Bronchial epithelial cell (primary cell): ENCODE measurements at places on chromosomes 1 and 21. TPM values are rescaled to one million over a fixed set of nuclear protein-coding genes. Genes with fewer than 3 reads are reported as not detected.

DNA sequence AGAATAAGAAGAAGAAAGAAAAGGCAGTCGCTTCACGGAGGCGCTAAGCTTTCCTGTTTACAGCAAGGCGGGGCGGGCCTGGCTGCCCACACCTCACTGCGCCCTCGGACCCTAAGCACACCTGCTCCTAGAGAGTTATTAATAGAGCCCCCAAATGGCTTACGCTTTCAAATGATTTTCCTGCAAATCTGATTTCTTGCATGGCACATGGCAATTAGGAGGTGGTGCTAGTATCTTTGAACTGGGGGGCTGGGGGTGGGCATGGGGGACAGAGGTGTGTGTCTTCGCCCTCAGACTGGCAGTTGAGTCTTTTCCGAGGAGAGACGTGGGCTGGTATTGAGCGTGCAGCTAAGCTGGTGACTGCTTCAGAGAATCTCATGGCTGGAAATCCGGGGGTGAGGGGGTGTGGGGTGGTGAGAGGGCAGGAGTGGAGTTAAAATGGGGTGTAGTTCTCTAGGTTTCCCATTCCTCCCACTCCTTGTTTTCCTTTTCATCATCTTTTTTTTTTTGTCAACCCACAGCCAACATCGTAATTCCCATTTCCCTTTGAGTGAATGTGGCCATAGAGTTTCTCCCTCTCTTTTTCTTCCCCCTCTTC lies 1.3 kb downstream of the S1PR1 start:
- DNase-seq = no peak

The RPS27 gene
- total RNA-seq = 1,160 and 1,698 TPM in 2 replicates

The GPR137B gene
- total RNA-seq = 5.6 and 6.3 TPM in 2 replicates

The MFSD2A gene
- 8.8 and 11.1 TPM in 2 replicates for total RNA-seq

GRCh38 chr1:54887665-54888071 lies 673 bp upstream of the DHCR24 start:
- DNase-seq = peak; percentile 59

- DNase-seq = peak; percentile 91
These were observed at the start of gene IVNS1ABP for GRCh38 chr1:185317034-185317885. Gene IVNS1ABP, minus strand, starts transcription at chr1:185317243. Its CDS starts 7,750 bp downstream, at chr1:185309493.

DNA sequence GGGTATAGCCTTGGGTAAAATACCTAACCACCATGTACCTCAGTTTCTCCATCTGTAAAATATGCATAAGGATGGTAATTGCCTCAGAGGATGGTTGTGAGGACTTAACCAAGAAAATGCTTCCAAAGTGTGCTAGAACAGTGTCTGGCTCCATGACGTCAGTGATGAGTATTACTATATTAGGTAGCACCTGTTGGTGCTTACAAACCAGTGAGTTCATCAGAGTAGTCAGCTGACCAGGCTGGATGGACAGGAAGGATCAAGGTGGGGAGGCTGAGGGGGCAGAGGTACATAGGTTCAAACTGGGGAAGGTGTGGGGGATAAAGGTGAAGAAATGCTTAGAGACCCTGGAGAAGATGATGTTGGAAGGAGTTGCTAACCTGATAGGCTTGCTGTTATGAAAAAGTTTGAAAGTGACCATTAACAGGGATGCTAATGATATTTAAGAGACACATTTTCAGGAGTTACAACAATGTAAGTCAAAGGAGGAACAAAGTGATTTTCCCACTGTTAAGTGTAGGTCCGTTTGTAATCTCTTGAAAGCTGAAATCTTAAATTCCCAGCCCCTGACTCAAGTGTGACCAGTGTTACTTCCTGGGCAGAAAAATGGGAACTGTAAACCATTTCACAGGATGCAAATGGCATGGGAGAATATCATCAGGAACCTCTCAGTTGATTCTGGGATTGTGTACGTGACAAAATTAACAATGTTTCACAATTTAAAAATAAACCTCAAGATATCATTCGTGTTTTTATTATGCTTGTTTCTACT lies 4.4 kb downstream of the NTPCR start:
- DNase-seq = no peak

DNA sequence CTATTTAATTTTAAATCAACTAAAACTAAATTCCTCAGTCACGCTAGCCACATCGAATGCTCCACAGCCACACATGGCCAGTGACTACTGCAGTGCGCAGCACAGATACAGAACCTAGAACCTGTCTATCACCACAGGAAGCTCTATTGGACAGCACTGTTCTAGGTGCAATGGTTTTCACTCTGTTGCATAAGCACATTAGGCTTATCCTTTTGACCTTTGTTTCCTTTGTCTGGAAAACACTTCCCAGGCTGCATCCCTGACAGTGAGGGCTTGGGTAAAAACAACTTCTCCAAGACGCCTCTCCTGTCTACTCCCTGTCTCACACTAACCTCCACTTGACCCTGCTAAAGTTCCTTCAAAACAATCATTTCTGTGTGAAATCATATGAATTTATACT lies 33.6 kb upstream of the RAP1GAP start:
- no peak for DNase-seq

- DNase-seq = no peak
These were observed 72.9 kb upstream of the LBR start for GRCh38 chr1:225500624-225501192.

DNA sequence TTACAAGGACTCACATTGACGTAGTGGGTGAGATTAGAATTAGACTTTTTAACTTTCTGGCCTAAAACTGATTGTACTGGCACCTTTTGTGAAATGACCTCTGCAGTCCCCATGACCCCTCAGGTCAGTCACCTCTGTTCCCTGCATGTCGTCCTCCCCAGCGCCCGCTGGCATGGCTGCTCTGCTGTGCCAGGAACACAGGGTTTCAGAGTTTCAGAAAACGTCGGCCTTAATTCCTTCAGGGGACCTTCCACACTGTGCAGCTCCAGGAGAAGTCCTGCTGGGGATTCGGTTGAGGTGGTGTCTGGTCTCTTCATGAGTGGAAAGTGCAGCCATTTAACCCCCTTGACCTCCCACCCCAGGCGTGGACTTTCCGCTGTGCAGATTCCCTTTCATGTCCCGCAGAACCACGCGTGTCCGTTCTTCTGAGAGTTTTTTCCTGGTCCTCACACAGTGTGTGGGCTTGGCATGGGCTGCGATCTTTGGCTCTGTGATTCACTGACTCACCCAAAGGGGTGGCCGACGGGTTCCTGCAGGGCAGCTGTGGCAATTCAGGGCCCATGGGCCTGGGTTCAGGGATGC lies 158.4 kb upstream of the COL6A1 start:
- no peak for DNase-seq

DNA sequence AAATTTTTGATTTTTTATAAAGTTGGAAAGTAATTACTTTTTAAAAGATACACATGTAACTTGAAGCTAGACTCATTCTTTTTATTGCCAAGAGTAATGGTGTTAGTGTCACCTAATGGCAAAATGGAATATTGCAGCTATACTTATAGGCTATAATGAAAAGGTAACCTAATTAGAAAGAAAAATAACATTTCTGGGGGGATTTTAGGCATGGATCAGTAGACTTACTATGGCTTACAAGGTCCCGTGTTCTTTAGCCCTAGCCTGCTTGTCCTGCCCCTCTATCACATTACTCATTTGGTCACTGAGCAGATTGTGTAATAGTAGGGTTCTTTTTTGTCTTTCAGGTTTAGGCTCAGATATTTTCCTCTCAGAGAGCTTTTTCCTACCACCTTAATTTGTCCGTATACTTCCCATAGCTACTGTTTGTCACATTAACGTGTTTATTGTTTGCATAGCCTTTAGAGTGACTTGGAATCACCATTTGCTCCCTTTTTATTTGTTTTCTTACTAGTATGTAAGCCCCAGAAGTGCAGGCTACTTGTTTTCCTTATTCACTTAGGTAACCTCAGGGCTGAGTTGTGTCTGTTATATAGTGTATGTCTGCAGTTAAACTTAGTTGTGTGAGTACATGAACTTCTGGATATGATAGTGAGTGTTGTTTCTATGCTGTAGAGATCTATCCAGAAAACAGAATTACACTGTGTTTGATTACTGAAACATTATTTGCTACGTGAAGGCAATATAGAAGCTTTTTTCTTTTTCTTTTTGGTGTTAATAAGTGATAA lies 58.7 kb downstream of the RABGAP1L start:
- peak; percentile 51 for DNase-seq

- DNase-seq = no peak
These were observed 266.9 kb downstream of the PTPRU start for GRCh38 chr1:29502911-29503840.

DNA sequence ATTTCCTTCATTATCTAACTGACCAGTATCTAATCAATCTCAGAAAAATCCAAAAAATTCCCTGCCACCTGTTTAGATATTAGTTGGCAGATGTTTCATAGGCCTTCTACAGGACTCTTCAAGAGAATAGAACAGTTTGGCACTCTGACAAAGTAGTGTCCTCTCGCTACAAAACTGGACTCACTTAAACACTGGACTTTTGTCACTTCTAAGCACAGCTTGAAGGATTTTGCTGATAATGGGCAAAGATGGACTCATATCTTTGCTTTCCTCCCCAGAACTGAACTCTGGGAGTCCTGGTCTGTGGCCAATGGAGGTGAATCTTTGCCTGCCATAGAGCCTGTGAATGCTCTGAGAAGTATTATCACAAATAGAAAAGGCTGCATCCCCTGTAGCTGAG lies 58.2 kb upstream of the ZNF326 start:
- DNase-seq = no peak

The C1orf226 gene
- 0.26 TPM in 2 replicates for total RNA-seq

DNA sequence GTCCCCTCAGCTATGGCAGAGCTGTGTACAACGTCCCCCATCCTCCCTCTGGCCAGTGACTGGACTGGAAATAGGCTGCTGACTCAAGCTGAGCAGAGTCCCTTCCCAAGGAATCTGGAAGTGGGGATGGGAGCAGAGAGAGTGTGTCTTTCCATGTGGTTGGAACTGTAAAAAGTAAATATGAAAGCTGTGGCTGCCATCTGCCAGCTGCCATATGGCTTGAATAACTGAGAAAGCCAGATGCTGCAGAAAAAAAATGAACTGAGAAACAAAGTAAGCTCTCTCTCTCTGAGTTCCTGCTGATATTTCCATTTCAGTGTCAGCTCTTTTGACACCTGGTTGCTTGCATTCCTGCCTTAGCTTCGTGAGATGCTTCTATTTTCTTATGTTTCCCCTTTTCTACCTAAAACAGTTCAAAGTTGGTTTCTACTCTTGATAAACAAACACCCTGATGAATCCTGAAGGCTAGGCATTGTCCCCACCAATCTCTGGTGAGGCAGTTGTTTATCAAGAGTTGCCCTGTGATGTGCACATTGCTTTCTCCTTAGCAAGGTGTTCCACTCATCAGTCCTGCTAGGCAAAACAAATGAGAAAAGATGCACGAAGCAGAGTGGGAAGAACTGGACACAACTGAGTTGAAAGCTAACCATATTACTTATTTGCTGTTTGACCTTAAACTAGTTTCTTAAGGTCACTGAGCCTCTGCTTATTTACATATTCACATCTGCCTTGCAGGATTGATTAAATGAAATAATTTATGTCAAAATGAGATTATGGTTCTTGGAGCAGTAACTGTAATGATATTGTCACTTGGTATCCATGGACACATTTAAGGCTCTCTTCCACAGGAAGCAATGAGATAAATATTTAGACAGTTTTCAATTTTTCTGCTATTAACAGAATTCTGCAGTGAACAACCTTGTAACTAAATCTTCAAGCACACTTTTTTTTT lies 16.6 kb upstream of the DR1 start:
- DNase-seq = no peak

The PCAT6 gene
- total RNA-seq = 0.51 TPM in 1 of 2 replicates, not detected in the other

The NRDC gene
- 67.4 and 71.7 TPM in 2 replicates for total RNA-seq

DNA sequence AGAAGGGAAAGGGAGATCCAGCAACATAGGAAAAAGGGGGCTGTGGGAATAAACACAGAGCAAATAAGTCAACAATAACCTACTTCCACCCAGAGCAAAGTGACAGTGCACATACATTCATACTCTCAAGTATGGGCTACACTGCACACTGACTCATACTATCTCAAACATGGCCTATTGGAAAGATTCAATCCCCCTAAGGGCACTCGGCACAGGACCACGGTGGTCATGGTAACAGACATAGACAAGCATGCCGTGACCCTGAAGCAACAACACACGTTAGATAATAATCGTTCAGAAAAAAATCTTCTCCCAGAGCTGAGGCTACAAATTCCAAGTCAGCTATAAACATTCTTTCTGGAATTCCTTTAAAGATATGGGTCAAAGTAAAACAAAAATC lies 16.8 kb upstream of the JAK1 start:
- DNase-seq = peak; percentile 95

DNA sequence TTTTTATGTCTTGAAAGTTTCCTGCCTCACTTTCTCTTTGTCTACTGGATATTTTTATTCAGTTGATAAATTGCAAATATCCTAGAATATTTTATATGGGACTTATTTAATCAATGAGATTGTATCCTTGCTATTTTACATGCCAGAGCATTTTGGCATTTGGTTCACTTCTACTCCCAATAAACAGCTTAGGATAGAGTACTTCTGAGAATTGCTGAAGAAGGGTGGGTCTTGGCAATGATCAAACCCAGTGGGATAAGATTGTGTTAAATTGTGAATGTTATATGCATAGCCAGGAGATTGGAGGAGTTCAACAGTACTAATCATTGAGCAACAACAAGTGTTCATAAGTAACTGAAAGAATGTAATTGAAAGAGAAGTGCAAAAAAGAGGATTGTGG lies 60.1 kb downstream of the SDCCAG8 start:
- DNase-seq = no peak

DNA sequence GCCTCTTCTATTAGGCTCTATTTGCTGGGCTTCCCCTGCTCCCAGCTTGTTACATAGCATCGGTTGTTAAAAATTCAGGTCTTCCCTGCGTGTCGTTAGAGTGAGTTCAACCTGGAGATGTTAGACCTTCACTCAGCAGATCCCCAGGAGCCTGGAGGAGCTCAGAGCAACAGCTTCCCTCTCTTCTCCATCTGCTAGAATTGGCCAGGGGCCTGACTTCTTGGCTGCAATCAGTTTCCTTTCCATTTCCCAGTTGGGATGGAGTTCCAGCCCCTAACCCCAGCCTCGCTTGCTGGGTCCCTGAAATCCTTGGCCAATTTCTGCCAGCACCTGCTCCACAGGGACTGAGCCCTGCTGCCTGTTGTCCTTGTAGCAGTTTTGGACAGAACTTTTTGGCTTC lies 55.9 kb downstream of the MT1HL1 start:
- DNase-seq = no peak

The HFM1 gene
- total RNA-seq = not detected in 2 replicates

DNA sequence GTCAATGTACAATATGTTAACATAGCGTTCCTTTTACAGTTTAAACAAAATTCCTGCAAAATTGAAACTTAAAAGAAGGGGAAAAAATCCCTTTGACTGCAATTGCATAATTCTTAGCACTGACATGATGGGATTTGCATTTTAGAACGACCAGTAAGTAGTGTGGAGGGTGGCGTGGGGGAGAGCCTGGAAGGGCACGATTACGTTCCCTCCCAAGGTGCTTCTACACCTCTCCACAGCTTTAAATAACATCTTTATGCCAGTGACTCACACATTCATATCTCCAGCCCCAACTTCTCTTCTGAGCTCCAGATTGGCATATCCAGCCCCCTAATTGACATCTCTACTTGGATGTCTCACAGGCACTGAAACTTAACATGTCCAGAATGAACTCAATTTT lies 64.3 kb downstream of the OLFML3 start:
- DNase-seq = no peak
